ENCODE measurements at places on chromosomes 16 and 17.

GRCh38 chr17:31842195-31843069 lies 16.6 kb downstream of the COPRS start:
- peak; percentile 75 for DNase-seq

DNA sequence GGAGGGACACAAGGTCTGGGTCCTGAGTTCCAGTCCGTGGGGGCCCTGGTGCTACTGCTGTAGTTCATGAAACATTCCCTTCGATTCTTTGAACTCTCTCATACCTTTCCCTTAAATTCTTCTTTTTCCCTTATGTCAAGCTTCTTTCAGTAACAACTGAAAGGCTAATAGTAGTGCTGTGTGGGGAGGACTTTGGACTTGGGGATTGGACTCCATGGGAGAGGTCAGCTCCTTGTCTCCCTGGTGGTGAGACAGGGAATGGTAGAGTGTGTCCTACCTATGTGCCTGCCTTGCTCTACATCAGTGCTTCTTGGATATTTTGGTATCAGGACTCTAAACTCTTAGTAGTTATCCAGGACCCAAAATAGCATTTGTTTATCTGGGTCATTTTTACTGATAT lies 628.1 kb downstream of the WWOX start:
- DNase-seq = no peak

- DNase-seq = no peak
Observed at GRCh38 chr17:4807605-4808377, 839 bp downstream of the PLD2 start.

DNA sequence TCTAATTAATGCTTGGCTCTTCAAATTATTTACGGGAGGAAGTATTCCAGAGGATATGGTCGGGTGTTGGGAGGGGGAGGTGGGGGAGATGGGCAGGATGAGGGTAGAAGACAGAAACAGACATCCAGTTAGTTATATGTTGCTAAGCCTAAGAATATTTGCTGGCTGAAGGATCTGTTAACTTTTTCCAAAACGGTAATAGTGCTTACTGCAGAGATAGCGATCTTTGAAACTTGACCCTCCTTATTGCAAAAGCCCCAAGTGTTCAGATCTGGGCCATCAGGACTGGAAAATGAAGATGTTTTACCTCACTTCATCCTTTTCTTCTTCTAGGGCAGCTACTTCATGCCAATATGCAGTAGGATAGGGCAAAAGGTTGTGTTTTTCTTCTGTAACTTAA lies 27.0 kb upstream of the MMD start:
- no peak for DNase-seq

- no peak for DNase-seq
Observed at GRCh38 chr17:61250335-61250890, 149.2 kb upstream of the TBX2 start.
